PC-3 (cell line): ENCODE measurements at places on chromosomes 2 and 18.
A peak's percentile ranks its signal among the peaks of the same experiment; 100 is the strongest.

- DNase-seq, result no peak
These were observed 38.1 kb upstream of the ARHGAP25 start for GRCh38 chr2:68696554-68696953.

DNA sequence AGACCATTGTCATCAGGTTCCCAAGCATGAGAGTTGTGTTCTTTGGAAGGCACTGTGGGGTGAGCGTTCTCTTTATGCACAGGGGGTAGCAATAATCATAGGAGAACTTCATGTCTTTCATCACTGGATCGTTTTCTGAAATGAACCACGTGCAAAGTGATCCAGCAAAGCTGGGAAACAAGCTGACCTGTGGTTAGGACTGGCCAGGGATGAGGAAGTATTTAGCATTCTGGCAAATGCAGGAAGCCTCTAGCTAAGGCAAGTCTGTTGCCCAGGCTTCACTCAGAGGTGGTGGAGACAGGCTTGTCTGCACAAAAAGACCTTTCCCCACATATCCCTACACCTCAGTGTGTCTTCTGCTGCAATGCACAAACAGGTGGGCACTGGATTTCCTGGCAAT, 58.6 kb downstream of the MMADHC start:
- DNase-seq, result no peak

DNA sequence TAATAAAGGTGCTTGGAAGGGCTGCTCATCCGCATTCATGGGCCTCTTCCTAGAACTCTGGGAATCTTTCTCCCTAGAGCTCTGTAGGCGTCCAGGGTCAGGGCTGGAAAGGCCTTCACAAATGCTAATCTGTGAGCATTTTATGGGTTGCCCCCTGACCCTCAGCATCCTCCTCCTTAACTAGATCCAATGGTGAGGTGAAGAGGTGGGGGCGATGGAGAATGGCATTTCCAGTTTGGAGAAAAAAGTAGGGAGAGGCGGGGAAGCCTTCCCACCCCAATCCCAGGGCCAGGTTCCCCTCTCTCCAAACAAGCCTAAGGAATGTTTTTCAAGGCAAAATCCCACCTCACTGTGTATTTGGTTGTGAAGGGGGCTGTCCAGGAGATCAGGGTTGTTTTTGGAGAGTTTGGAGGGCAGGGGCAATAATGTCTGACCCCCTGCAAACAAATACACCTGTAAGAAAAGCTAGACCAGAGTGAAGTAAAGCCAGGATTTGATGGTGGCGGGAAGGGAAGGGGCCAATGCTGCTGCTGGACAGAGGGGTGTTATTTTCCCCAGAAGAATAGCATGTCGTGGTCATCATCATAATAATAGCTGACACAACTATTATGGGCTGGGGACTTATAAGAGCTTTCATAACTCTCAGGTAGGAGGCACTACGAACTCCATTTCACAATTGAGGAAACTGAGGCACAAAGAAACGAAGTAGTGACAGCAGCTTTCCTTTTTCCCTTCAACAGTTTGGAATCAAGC, 1.4 kb upstream of the MYCN start:
- no peak for DNase-seq

DNA sequence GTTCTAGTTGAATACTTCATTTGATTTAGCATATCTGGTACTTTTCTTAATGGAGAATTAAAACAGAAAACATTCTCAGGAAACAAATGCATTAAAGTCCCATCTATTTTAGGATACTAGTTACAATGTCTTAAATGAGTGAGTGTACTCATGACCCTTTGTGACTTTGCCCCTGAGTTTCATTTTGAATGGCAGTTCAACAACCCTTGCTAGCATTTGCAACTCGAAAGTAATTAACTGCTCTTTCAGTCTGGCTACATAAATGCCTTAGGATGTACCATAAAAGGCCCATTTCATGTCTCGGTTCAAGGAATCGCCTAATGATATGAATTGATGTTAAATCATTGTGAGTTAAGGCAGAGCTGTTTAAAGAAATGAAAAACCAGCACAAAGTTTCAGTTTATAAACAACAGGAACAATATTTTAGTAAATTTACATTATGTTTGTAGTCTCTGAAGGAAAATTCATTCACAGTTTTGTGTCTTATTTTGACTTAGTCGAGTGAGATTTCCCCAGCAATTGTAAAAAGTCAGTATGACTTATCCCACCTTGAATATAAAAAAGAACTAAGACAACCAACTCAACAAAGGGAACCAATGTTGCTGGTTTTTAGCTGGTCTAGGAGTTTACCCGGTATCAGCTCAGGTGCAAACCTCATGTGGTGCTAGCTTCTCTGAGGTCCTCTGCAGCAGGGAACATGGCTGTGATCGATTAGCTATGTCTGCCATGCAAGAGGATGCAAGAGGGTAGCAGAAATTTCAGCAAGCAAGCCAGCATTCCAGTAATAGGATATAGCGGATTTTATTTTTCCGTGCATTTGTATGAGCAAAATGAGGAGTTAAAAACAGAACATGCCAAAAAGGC, 386.2 kb downstream of the PTPRM start:
- no peak for DNase-seq

- peak; percentile 6 for DNase-seq
These were observed 219.9 kb downstream of the PIK3C3 start for GRCh38 chr18:42174909-42175308.

DNA sequence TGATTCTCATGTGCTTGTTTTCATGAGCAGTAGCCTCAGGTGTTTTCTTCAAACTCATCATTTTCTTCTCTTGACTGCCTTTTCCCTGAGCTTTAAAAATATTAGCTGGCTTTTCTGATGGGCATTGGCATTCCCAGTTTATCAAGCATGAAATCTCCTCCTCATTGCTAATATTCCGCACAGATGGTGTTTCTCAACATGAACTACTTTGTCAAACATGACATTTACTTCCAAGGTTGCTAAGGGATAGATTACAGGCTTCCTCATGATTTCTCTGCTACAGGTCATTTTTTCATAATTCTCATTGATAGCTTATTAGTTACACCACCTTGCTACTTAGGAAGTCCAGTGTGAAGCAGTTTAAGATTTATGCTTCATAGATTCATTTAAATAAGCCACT, 1116.9 kb upstream of the CNTNAP5 start:
- DNase-seq, result no peak

DNA sequence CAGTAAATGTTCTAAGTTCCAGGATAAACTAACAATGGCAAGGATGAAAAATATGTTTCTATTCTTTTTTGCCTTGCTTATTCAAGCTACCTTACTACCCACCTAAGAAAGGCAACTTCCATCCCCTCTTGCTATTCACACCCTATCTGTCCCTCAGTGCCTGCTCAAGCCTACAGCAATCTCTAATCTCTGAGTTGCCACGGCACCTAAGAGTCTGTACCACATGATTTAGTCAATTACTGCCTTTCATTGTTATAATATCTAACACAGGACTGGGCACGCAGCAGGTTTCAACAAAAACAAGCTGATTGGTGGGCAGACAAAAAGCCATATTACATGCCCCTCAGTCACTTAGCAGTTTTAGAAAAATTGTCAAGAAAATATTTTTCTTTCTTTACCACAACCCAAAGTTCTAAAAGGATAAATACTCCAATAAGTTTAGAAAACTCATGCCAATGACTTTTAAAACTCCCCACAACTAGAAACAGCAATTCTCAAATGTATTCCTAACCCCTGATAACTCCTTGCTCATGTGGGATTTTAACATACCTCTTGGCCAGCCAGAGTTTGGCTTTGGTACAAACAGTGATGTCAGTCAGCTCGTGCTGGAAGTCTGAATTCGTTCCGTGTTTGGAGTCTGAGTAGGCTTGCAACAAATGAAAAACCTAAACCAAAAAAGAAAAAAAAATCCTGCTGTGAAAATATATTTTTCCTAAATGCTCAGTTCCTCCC, 117.3 kb upstream of the ZFP36L2 start:
- no peak for DNase-seq

GRCh38 chr18:22625406-22625805, 207.7 kb upstream of the CTAGE1 start:
- no peak for DNase-seq

- DNase-seq, result no peak
These were observed 57.0 kb upstream of the HPCAL1 start for GRCh38 chr2:10245661-10246060.

DNA sequence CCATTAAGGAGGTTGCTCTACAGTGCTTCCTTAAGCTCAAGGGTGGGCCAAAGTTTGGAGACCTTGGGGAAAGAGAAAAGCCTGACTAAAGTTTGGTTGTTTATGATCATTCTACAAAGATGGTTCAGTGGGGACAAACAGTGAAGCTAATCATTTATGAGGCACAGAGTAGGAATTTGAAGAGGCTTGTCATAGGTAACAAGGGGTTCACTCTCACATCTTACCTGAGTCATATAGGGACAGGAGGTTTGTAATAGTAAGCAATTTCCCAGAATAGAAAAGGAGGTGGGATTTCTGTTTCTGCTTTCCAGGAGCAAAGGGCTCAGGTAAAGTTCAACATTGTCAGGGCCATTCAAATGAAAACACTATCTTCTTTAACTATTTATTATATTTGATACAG, 787.9 kb downstream of the CPS1 start:
- no peak for DNase-seq

DNA sequence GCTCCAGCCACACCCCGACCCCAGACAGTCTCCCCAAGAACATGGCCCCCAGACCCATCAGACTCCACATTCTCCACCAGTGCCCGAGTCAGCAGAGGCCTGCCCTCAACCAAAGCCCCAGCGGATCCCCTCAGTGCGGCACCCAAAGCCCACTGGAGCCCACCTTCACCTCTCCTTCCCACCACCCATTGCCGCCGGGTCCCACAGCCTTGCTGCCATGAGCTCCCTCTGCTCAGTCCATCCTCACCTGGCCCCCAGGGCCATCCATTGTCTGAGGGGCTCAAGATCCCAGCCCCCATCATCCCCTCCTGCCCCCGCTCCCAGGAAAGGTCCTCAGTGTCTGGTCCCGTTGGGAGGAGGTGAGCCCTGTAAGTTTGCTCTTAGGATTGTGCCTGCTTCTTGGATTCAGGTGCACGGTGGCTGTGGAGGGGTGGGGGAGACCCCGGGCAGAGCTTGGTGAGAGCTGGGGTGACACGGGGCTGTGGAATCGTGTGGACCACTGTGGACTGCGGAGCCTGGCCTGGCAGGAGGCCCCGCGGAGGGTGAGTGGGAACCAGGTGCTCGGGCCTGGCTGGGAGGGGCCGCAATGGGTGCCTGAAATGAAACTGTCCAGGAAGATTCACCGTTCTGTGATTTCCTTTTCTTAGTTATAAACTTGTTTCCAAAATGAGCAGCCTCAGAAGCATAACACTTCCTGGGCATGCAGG, 32.7 kb upstream of the GPC1 start:
- no peak for DNase-seq

DNA sequence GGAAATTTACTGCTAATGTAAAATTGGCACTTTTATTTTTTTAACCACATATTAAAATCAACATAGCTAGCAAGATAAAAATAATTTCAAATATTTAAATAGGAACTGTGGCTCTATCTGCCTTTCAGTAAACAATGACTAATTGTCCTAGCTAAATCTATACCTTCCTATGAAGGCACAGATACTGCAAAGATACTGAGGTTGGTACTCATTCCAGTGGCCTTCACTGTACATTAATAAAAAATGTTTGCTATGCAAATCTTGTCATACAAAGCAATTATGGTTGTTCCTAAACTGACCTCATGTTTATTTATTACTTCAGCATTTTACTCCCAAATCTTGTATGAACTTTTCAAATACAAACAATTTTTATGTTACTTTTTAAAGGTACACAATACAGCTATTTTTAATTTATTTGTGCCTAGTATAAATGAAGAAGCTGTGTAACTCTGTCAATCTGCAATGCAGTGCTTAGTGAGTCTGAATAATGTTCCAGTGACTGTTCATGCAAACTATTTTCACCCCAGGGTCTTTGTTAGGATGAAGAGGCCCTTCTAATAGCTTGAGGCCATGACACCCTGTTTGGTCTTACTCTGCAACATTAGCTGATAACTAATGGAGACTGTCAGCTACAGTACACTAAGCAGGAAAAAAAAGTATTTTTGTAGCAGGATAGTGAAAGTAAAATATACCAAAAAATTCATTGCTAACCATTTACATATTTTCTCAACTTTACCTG, 9.3 kb upstream of the ERBB4 start:
- DNase-seq, result peak; percentile 24

- no peak for DNase-seq
These were observed 165.5 kb downstream of the EHBP1 start for GRCh38 chr2:62870966-62871365.

GRCh38 chr2:10514273-10514672, 66.1 kb upstream of the ODC1 start:
- DNase-seq, result no peak

GRCh38 chr2:182318466-182319220, 108.2 kb downstream of the PDE1A start:
- no peak for DNase-seq

GRCh38 chr2:44953499-44953883, 12.0 kb downstream of the SIX3 start:
- no peak for DNase-seq

DNA sequence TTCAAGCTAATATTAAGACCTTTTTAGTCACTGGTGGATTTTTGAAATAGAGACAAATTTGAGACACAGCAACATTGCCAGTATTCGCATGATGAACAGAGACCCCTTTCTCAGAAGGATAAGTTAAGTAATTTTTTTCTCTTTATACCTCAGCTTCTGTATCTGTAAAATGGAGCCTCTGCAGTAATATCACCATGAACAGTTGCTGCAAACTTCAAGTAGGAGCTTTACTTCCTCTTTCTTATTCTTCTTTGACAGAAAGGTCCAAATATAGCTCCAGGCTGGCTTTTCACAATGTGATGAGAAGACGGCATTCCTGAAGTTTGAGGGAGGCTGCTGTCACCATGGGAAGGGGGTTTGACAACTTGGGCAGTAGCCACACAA, 158.7 kb downstream of the TDRD15 start:
- no peak for DNase-seq

DNA sequence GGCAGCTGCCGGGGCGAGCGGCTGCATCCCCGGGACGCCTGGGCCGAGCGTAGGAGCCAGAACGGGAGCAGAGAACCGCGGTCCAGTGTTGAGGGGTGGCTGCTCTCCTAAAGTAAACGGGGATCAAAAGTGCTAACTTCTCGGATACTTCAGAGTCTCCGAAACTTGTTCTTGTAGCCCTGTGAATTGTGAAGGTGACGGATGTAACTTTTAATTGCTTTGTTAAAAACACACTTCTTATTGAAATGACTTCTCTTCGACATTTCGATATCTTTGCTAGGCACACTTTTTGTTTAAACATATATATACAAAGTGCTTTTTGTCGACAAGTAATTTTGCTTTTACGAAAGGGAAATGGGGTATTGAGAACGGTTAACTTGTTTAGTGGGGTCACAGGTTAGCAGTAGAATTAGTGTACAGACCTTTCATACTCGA, 540 bp downstream of the ATP9B start:
- peak; percentile 11 for DNase-seq

- DNase-seq, result no peak
These were observed 14.0 kb downstream of the FBXO11 start for GRCh38 chr2:47892338-47892730.

GRCh38 chr2:100893392-100894104, 73.6 kb downstream of the NPAS2 start:
- peak; percentile 78 for DNase-seq

DNA sequence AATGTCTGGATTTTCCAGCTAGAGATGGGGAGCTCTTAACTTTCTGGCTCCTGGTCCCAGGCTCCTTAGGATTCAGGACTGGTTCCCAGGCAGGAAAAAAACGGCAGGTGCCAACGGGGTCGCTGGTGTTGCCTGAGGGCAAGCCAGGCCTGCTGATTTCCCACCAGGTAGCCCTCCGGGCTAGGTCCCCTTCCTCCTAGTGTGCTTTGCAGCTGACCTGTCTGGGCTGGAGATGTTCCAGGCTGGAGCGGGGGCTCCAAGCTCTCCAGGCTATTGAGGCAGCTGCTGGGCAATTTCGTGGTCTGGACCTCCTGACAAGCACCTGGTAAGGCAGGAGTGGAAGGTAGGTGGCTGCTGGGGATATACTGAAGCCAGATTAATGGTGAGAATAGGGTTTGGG, 2.0 kb upstream of the MRPL53 start:
- DNase-seq, result no peak
